Smooth muscle cell of the umbilical artery (primary cell): ENCODE measurements at places on chromosomes 1 and 21. TPM values are rescaled to one million over a fixed set of nuclear protein-coding genes. Genes with fewer than 3 reads are reported as not detected.

The TRIM45 gene
- total RNA-seq, result 2.4 and 5.3 TPM in 2 replicates

The GPR3 gene
- total RNA-seq, result 0.89 and 1.1 TPM in 2 replicates

The FAM167B gene
- 0.78 TPM in 1 of 2 replicates, not detected in the other for total RNA-seq

The GABRD gene
- total RNA-seq, result not detected in 2 replicates

The ZSWIM5 gene
- under 0.01 TPM in 1 of 2 replicates, not detected in the other for total RNA-seq

The SORT1 gene
- 27.0 and 44.0 TPM in 2 replicates for total RNA-seq
